Caki2 (cell line): ENCODE measurements at places on chromosomes 6 and 20. TPM values are rescaled to one million over a fixed set of nuclear protein-coding genes. Genes with fewer than 3 reads are reported as not detected.

The MYT1 gene
- not detected in 2 replicates for total RNA-seq

- DNase-seq, result no peak
Observed at GRCh38 chr20:10739566-10739965, 65.8 kb upstream of the JAG1 start.

The ADGRB3 gene
- total RNA-seq, result 0.24 TPM in 1 of 2 replicates, not detected in the other

The SRMS gene
- total RNA-seq, result not detected in 2 replicates
